Nasal cavity respiratory epithelium epithelial cell of viscerocranial mucosa (primary cell): ENCODE measurements at places on chromosomes 4 and X. TPM values are rescaled to one million over a fixed set of nuclear protein-coding genes. Genes with fewer than 3 reads are reported as not detected.

NEXMIF gene
- under 0.01 and 0.07 TPM in 2 replicates for total RNA-seq

PLAC8 gene
- 0.68 and 4.0 TPM in 2 replicates for total RNA-seq

TMEM35A gene
- 0.14 TPM in 1 of 2 replicates, not detected in the other for total RNA-seq

FGFBP1 gene
- 12.5 and 47.8 TPM in 2 replicates for total RNA-seq

CASP3 gene
- total RNA-seq: 34.6 and 35.2 TPM in 2 replicates

INTU gene
- 4.8 and 11.4 TPM in 2 replicates for total RNA-seq

EREG gene
- 26.4 and 160 TPM in 2 replicates for total RNA-seq

BEX1 gene
- not detected in 2 replicates for total RNA-seq

RASL11B gene
- total RNA-seq: 1.7 and 2.6 TPM in 2 replicates

CLDN34 gene
- total RNA-seq: 0.14 TPM in 1 of 2 replicates, not detected in the other

BMX gene
- total RNA-seq: not detected in 2 replicates

BGN gene
- total RNA-seq: 0.21 TPM in 1 of 2 replicates, not detected in the other

ARHGAP10 gene
- total RNA-seq: 12.3 and 26.7 TPM in 2 replicates

NIPAL1 gene
- 11.6 and 14.1 TPM in 2 replicates for total RNA-seq

ZNF630 gene
- 1.4 and 3.6 TPM in 2 replicates for total RNA-seq

ESX1 gene
- not detected in 2 replicates for total RNA-seq

CLCN3 gene
- 93.7 and 99.1 TPM in 2 replicates for total RNA-seq

ETDA gene
- not detected in 2 replicates for total RNA-seq

TCEANC gene
- total RNA-seq: 2.4 and 2.8 TPM in 2 replicates
